ENCODE measurements at places on chromosomes 7 and 10.

DNA sequence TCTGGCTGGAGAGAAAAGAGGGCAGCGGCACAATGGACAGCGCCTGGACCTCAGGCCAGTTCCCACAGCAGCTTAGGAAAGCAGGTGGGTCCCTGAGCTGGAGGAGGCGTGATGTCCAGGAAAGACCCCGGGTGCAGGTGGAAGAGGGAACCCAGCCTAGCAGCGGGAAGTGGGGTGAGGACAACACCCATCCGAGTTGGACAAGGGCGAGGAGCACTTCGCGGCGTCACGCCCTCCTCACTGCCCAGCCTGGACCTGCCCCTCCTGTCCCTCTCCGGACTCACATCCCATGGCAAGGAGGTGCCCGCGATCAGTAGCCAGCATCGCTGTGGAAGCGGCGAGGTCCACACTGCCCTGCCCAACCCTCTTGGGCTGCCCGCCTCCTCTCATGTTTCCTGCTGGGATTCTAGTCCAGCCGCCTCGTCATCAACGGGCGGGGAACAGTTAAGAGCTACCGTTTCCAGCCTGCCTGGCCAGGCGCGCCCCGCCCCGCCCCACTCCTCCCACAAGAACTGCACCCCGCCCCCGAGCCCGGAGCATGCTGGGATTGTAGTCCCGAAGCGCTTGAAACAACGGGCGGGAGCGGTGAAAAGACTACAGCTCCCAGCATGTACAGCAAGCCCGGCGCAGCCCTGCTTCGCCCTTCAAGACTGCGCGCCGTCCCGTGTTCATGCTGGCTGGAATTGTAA lies 930.6 kb upstream of the ZNF722 start:
- peak; percentile 59 for DNase-seq

GRCh38 chr10:132571650-132572544 lies 34.3 kb downstream of the INPP5A start:
- DNase-seq = no peak

GRCh38 chr7:31408140-31408729 lies 67.7 kb upstream of the NEUROD6 start:
- DNase-seq = no peak

DNA sequence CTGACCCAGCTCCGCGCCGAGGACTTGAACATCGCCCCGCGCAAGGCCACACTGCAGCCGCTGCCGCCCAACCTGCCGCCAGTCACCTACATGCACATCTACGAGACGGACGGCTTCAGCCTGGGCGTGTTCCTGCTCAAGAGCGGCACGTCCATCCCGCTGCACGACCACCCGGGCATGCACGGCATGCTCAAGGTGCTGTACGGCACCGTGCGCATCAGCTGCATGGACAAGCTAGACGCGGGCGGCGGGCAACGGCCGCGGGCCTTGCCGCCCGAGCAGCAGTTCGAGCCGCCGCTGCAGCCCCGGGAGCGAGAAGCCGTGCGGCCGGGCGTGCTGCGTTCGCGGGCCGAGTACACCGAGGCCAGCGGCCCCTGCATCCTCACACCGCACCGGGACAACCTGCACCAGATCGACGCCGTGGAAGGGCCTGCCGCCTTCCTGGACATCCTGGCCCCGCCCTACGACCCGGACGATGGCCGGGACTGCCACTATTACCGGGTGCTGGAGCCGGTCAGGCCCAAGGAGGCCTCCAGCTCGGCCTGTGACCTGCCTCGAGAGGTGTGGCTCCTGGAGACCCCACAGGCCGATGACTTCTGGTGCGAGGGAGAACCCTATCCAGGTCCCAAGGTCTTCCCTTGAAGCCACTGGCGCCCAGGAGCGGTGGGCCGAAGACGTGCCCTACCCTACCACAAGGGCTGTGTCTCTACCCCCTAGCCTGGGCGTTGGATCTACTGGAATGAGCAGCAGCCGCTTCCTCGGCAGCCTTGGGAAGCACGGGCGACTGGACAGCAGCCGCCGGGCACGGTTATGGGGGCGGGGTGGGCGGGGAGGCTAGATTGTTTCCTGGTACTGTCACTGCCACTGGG lies 945 bp downstream of the ADO start:
- peak; percentile 27 for DNase-seq

GRCh38 chr7:134844200-134844599 lies 64.8 kb downstream of the CALD1 start:
- DNase-seq = no peak

DNA sequence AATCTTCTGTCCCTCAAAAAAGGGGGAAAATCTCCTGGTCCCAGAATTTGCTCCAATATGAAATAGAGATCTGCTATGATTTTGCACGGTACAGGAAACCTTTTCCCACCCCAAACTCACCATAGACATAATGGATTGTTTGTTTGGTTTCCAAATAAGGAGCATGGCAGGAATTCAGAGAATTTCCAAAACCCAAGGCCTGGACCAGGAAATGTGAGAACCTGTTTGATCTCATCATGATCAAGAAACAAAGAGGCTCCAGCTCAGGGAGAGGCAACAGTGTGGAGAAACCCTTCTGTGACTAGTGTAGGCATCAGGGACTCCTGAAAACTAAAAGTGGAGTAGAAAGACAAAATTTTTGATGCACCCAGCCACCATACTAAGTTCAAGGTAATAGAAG lies 1548.1 kb upstream of the LRRTM3 start:
- no peak for DNase-seq

- no peak for DNase-seq
Observed at GRCh38 chr7:136275794-136276193, 298.6 kb upstream of the MTPN start.

- peak; percentile 61 for DNase-seq
Observed at GRCh38 chr10:61793760-61794703, 107.5 kb upstream of the ARID5B start.

- peak; percentile 60 for DNase-seq
Observed at GRCh38 chr10:3783316-3783681, 1.7 kb downstream of the KLF6 start.

GRCh38 chr10:59807629-59808620 lies 54.7 kb upstream of the MRLN start:
- DNase-seq = no peak

DNA sequence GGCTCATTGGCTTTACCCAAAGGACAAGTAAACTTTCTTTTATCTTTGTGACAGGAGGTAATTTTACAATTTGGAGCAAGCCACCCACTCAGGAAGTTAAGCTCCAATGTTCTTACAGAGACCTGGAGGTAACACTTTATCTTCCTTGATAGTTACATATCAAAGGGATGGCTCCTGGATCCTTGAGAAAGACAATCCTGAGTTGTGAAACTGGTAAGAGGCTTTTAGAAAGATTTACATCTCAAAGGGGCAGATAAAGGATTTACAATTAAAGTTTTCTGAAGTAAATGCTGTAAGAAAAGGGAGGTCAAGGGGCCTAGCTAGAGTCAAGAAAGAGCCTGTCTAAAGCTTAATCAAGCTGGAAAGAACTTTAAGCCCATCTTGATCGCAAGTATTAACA lies 124.4 kb upstream of the ZNF804B start:
- no peak for DNase-seq

DNA sequence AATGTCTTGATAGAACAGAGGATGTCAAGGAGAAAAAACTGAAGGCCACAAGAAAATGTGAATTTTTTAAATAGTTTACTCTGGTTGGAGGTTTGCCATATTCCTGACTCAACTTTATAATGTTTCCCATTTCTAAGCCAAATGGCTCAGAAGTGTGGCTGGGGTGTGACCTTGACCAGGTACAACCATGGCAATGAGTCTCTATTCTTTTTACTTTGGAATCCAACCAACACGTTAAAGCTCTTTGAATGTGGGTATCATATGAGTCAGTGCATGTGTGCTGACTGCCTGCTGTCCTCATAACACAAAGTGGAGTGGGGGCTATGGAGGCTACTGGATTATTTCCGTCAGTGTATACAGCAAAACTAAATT lies 33.5 kb upstream of the DLD start:
- DNase-seq = no peak

DNA sequence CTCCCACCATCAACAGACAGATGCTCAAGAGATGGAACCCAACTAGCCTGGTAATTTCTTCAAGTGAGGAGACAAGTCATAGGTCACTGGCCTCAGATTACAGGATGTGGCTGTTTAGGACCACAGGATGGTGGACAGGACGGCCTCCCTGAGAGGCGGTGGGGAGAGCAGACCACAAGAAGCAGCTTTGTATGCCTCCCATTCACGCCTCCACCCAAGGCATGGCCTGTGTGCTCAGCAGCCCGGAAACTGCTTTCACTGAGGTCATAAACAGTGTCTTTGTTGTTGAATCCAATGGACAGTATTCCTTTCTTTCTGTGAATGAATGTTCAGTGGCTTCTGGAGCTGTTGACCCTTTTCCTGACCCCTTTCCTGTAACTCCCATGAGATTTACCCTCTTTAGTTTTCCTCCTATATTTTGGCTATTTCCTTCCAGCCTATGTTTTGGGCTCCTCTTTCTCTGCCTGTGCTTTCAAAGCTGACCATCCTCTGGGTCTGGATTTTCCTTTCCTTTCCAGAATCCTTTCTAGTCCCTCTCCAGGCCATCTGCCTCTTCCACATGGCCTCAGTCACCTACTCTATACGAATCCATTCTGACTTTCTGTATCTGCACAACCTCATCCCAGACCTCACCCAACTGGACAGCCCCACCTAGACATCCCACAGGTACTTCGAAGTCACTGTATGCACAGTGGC lies 32.4 kb upstream of the INPP5F start:
- no peak for DNase-seq

GRCh38 chr10:104197364-104197763 lies 34.8 kb downstream of the CFAP43 start:
- DNase-seq = no peak

- DNase-seq = no peak
Observed at GRCh38 chr7:83441-83840, 108.9 kb upstream of the FAM20C start.

- no peak for DNase-seq
Observed at GRCh38 chr10:117778241-117778640, 235.7 kb downstream of the EMX2 start.

GRCh38 chr7:120190566-120190965 lies 82.4 kb upstream of the KCND2 start:
- DNase-seq = no peak

- no peak for DNase-seq
Observed at GRCh38 chr7:157488966-157489365, 152.2 kb downstream of the DNAJB6 start.

GRCh38 chr7:132755538-132756483 lies 179.5 kb upstream of the PLXNA4 start:
- DNase-seq = no peak

GRCh38 chr7:25625306-25625992 lies 397.2 kb upstream of the NPVF start:
- no peak for DNase-seq

DNA sequence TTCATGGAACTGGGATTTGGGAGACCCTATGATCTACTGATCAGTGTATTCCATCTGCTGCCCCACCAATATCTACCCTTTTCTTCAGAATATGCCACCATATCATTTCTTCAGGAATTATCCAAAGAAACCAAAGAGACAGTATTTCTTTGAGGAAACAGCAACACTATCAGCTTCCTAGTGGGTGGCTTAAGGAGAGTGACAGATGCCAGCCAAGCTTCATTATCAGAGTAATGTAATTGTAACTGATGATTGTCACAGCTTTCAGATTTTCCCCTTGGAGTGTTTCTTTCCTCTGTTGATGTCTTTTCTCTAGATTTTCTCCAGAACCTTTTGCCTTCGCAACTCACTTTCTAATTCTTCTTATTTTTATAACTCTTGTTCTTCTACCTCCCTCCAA lies 934.4 kb upstream of the LRRN3 start:
- DNase-seq = no peak

- no peak for DNase-seq
Observed at GRCh38 chr10:71854031-71854430, 3.0 kb upstream of the PSAP start.

DNA sequence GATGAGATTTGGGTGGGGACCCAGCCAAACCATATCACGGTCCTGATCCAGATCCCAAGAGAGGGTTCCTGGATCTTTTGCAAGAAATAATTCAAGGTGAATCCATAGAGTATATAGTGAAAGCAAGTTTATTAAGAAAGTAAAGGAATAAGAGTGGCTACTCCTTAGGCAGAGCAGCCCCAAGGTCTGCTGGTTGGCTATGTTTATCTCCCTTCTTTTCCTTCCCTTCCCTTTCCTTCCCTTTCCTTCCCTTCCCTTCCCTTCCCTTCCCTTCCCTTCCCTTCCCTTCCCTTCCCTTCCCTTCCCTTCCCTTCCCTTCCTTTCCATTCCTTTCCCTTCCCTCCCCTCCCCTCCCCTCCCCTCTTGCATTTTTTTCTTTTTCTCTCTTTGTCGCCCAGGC lies 35.2 kb downstream of the OTUD1 start:
- no peak for DNase-seq

- no peak for DNase-seq
Observed at GRCh38 chr10:132459301-132460003, 62.5 kb downstream of the PWWP2B start.

DNA sequence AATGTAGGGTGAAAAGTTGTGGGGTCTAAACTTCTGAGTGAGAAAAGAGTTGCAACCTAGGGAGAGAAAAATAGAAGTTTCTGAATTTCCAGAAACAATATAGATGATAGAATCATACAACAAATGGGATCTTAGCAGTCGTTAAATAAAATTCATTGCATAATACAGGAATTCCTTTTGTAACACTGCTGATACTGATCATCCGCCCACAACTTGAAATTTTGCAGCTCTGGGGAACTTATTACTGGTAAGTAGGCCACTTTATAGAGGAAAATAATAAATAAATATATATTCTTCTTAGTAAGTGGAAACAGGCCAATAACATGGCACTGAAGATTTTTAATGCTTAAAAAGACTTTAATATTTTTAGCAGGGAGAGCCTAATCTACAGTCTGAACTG lies 81.9 kb upstream of the SMIM30 start:
- no peak for DNase-seq

- DNase-seq = no peak
Observed at GRCh38 chr10:103231047-103231551, 14.6 kb upstream of the RPEL1 start.
